ENCODE measurements at places on chromosomes 4 and X. TPM values are rescaled to one million over a fixed set of nuclear protein-coding genes. Genes with fewer than 3 reads are reported as not detected.

GABRA4 gene
- total RNA-seq: not detected

MCTS1 gene
- total RNA-seq: 52.6 TPM

RNF128 gene
- total RNA-seq: not detected

F8A1 gene
- total RNA-seq: 63.4 TPM

ADAMTS3 gene
- not detected for total RNA-seq

GASK1B gene
- total RNA-seq: not detected

BEX2 gene
- 9.3 TPM for total RNA-seq

HEPH gene
- total RNA-seq: not detected

NLGN3 gene
- total RNA-seq: 0.90 TPM

GPRASP1 gene
- total RNA-seq: 1.6 TPM

SATL1 gene
- not detected for total RNA-seq

GDPD2 gene
- total RNA-seq: 0.23 TPM

ENOX2 gene
- total RNA-seq: 10.3 TPM

PLP1 gene
- total RNA-seq: not detected

TXLNG gene
- total RNA-seq: 9.4 TPM

RENBP gene
- 12.8 TPM for total RNA-seq

SLITRK4 gene
- not detected for total RNA-seq

TCP11X2 gene
- total RNA-seq: not detected

Measured in activated CD4-positive, alpha-beta memory T cell treated with anti-CD3 and anti-CD28 coated beads, Interleukin-2, amount 10 ng/mL, durations not matched to agents 7 days and 5 days (primary cell).